ENCODE measurements at places on chromosomes 13 and 19.

- DNase-seq = peak; percentile 40
Measured at GRCh38 chr19:17309965-17310461, 650 bp downstream of the DDA1 start.

GRCh38 chr13:33016414-33017322 is at the start of gene KL:
Gene KL (plus strand): TSS chr13:33016423. CDS start chr13:33016441, 18 bp downstream.
- DNase-seq = peak; percentile 60

- no peak for DNase-seq
Measured at GRCh38 chr13:20550799-20551198, 16.2 kb upstream of the IFT88 start.

DNA sequence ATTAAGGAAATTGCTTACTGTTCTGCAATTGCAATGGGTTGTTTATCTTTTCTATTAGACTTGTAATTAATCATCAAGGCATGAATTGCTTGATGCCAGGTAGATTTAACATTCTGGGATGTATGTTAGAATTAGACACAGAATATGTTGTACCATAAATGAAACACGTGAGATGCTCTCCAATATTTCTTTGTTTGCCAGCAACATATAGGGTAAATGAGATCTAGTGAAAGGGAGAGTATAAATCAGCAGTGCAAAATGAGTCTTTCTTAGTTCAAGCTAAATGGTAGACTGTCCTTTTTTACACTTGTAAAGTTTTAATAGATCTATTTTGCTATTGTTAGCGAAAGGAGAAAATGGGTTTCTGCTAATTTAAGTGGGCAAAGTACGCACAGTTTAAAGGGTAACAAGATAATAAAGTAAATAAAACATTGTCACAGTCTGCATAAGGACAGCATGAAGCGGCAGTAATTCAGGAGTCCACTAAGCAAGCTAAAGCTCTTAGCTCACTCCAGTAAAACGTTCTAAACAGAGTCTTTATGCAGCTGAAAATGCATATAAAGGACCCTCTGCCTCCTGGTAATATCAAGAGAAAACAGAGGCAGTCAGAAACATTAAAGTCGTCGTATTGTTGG is 1137.1 kb downstream of the OLFM4 start:
- no peak for DNase-seq

DNA sequence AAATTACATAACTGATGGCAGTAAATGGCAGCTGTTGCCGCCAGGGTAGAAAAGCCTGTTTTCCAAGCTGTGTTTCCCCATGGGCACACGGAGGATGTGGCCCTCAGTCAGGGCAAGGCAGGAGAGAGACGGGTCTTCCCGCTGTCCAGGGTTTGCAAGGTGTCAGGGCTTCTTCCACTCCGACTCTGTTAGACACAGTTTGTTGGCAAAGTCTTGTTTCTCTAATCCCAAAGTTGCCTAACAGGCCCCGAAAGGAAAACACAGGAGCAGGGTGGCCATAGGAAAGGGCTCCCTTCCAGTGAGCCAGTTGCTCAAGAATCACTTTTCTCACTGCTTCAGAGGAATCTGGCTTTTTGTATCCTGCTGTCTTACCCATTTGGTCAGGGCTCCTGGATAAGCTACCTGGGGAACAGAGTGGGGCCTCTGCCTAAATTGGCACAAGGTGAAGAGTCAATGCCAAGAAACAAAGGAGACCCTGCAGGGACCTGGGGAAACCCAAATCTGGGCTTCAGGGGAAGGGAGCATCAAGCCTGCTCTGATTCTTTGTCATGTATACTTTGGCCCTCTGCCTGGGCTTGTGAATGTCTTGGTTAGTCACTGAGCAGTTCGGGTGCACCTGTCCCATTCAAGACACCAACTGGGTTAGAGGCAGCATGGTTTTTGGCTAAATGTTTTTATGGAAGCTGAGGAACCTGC is 29.0 kb upstream of the CXCL17 start:
- DNase-seq = no peak

DNA sequence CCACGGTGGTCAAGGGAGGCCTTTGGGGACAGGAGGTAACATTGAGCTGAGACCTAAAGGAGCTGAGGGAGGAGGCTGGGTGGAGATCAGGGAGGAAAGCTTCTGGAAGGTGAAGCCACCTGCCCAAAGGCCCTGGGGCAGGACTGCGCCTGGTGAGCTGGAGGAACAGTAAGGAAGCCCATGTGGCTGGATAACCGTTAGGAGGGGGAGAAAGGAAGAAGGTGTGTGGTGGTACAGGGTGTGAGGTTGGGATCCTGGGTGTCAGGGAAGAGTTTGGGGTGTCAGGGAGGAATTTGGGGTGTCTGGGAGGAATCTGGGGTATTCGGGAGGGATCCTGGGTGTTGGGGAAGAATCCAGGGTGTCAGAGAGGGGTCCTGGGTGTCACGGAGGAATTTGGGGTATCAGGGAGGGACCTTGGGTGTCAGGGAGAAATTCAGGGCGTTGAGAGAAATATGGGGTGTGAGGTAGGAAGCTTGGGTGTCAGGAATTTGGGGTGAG is 695 bp downstream of the TICAM1 start:
- peak; percentile 16 for DNase-seq

DNA sequence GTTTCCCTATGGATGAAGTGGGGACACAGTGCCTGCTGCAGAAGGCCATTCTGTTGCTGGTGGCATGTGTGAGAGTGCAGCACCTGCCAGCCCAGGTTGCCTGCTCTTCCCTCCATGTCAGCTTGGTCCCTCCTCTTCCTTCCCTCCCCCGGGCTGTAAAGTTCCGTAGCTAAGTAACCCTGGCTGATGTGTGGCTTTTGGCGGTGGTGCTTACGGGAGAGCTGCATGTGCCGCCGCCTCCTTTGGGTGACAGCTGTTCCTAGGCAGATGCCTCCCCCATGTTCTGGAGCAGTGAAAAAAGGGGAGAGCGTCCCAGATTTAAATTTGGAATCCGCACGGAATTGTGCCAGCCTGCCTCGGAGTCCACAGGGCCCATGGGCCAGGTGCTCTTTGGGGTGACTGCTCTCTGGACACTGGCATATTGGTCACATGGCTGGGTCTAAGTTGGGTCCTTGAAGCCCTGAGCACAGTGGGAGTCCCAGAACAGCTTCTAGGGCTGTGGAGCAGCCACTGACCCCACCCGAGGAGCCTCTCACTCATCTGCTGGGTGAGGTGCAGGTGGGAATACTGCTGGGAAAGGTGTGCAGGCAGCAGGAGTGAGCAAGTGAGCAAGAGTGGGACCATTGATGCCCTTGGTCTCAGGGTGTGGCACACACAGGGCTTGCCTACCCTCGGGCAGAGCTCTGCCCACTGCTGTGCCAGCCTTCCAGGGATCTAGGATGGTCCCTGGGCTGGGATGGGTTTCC is 33.1 kb upstream of the ZNF536 start:
- no peak for DNase-seq

- no peak for DNase-seq
Measured at GRCh38 chr19:3577723-3578344, 5.1 kb downstream of the HMG20B start.

GRCh38 chr19:43729919-43730318 is 14.0 kb downstream of the IRGC start:
- DNase-seq = no peak

- DNase-seq = peak; percentile 33
Measured at GRCh38 chr19:40623403-40624251, 22.5 kb downstream of the LTBP4 start.

DNA sequence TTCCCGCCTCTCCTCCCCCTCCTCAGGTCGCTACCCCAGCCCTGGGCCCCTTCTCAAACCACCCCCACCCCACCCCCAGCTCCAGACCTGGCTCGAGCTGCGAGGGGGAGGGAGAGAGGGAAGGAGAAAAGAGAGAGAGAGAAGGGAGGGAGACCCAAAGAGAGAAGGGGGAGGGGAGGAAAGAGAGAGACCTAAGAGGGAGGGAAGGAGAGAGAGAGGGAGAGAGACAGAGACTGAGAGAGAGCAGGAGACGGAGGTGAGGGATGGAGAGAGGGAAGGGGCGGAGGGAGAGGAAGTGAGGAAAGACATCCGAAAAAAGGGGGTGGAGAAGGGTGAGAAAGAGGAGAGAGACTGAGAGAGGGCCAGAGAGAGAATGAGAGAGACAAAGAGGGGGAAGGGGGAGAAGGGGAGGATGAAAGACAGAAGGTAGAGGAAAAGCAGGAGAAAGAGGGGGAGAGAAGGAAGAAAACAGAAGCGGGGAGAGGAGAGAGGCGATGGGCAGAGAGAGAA is 2.0 kb upstream of the SPACA6 start:
- DNase-seq = peak; percentile 58

DNA sequence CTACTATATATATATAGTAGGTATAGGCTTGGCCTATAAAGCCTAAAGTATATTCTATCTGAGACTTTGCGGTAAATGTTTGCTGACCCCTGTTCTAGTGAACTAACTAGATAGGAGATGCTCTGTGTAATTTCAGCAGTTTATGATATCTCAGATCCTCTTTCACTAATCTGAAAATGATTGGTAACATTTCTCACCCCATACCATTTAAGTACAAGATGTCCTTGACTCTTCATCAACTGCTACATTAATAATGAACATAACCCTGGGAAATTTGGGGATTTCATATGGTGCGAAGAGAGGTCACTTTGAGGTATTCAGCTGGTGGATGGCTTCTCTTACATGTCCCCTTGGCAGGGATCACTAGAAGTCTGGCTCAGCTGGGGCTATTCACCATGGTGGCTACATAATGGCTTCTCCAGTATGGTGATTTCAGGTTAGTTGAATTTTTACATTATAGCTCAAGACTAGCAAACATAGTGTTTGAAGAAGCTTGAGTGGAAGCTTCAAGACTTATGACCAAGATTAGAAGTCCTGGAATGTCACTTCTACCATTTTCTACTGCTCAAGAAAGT is 103.6 kb upstream of the MYCBP2 start:
- no peak for DNase-seq

All from kidney tubule cell (primary cell).